NCI-H187 (cell line): ENCODE measurements at places on chromosomes 7 and 10.

DNA sequence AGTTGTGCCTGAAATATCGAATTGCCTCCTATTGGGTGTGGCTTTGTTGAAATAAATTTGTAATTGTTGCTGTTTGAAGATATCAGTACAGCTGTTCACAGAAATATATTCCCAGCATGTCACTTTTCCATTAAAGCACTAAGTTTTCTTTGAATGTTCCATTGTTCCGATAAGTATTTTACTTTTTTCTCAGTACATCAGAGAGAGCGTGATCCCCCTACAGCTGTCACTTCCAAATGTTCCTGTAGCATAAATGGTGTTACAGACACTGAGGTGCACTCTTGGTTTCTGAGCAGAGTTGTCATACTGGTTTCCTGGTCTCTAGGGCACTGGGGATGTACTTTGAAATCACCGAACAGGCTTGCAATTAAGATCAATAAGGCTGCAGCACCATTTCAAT lies 189.2 kb downstream of the CCSER2 start:
- no peak for DNase-seq

DNA sequence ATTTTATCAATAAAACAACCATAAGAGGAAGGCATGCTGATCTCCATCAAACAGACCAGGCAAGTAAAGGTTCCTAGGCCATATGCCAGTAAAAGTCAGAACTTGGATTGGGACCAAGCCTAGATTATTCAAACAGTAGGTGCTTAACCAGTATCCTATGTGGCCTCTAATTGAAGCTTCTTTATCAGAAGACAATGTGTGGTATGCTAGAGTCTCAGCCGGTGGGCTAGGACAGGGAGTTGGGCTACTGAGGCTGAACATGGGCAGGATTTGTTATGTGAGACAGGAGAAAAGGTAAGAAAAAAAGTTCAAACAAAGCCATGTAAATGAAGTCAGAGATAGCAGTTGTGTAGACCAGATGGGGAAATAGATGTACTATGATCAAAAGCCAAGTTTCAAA lies 413.7 kb upstream of the GHITM start:
- no peak for DNase-seq

- no peak for DNase-seq
These were observed 47.4 kb downstream of the HOXA1 start for GRCh38 chr7:27048438-27048837.

GRCh38 chr7:92489634-92490033 lies 11.9 kb upstream of the ERVW-1 start:
- DNase-seq, result no peak
